ENCODE measurements at places on chromosomes 16 and 17.

DNA sequence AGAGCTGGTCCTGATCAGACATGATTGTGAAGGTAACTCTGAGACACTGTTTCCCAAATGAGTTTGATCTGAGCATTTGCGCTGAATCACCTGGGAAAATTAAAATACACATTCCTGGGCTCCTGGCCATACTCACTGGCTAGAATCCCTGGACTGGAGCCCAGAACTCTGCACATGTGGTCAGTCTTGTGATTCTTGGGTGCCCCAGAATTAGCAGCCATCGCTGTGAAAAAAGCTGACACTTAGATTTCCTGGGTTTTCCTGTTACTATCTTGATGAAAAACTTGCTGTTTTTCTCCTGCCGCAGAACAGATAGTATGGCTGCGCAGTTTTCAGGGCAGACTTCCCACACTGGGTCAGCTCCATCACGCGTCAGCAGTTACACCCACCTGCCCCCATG is 24.6 kb downstream of the NECAB2 start:
- DNase-seq: no peak

DNA sequence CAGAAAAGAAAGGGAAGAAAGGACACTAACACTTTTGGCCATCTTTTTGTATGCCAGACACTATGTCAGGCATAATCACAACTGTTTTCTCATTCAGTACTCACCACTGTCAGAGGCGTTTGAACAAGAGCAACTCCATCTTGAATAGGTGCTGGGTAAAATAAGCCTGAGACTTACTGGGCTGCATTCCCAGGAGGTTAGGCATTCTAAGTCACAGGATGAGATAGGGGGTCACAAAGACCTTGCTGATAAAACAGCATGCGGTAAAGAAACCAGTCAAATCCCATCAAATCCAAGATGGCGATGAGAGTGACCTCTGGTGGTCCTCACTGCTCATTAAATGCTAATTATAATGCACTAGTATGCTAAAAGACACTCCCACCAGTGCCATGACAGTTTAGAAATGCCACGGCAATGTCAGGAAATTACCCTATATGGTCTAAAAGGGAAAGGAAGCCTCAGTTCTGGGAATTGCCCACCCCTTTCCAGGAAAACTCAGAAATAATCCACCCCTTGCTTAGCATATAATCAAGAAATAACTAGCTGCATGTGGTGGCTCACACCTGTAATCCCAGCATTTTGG is 14.9 kb upstream of the LYRM9 start:
- DNase-seq: no peak

GRCh38 chr16:85394456-85395206 is 218.5 kb upstream of the GSE1 start:
- no peak for DNase-seq

- DNase-seq: no peak
Observed at GRCh38 chr17:39196808-39197291, 619 bp downstream of the CACNB1 start.

GRCh38 chr17:69999253-69999652 is 75.8 kb upstream of the KCNJ16 start:
- no peak for DNase-seq

DNA sequence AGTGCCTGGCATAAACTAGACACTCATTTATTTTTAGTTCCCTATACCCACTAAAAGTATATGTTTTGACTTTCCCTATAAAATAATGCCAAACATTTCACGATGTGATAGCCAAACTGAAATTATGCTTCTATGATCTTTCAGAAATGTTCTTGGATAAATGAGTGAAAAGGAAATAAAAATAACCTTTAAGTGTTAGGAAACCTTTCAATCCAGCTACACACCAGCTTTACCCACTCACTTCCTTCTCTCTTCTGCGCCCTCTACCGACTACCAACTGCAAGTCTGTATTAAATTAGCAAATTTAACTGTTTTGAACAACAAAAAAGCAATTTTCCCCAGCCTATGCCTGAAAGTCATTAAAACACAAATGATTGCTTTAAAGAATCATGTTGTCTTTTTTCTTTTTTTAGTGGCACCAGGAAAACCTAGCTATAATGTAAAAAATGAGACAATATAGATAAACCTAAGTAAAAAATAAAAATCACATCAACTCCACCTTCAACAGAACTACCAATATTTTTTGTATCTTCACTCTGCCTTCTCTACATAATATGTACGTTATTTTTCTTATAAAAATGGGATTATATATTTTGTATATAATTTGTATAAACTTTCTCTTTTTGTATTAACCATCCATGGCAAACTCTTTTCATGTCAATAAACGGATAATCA is 13.2 kb upstream of the TMEM100 start:
- no peak for DNase-seq

DNA sequence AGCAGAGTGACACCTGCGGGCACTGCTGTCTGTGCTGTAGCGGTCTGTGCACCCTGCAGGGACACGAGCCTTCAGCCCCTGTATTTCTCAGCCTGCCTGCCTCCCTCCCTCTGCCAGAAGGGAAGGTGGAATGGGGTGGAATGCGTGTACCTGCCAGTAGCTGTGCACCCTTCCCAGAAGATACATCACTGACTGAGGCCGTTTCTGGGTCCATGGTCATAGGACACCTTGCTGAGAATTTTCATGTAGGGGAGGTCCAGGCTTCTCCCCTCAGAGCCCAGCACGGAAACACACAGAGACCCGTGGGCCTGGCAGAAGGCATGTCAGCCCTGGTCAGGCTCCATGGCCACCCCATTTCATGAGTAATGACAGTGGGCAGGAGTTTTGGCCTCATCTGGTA is 16.5 kb downstream of the DBNDD1 start:
- no peak for DNase-seq

DNA sequence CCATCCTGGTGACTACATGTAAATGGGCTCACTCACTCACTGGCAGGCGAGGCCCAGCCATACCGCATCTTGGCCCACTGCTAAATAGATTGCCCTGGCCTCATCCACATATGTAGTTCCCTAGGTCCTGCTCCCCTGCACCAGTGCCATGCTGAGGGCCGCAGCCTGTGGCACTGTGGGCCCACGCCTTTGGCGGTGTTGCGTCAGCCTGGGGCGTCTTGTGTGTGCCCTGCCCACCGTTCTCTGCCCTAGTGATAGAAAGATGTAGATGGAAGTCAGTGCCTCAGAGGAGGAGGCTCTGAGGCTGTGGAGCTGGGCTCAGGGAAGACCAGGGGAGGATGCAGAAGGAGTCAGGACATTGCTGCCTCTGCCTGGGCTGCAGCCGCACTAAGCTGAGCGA is 18.9 kb downstream of the C17orf75 start:
- DNase-seq: no peak
